T47D (cell line): ENCODE measurements at places on chromosomes 5 and 9.

- no peak for DNase-seq
Observed at GRCh38 chr5:154863291-154864080, 5.1 kb downstream of the CNOT8 start.

DNA sequence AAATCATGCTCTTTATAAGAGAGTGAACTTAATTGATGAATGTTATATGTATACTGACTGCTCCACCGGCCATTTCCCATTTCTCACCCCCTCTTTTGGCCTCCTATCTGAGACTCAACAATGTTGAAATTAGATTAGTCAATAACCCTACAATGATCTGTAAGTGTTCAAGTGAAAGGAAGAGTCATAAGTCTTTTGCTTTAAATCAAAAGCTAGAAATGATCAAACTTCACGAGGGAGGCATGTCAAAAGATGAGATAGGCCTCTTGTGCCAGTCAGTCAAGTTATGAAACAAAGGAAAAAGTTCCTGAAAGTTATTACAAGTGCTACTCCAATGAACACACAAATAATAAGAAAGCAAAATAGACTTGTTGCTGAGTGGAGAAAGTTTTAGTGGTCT is 83.1 kb downstream of the NLN start:
- DNase-seq = no peak

- DNase-seq = no peak
Observed at GRCh38 chr5:119276978-119277377, 78.8 kb upstream of the TNFAIP8 start.

GRCh38 chr5:67073045-67073680 is 123.4 kb downstream of the CD180 start:
- no peak for DNase-seq

DNA sequence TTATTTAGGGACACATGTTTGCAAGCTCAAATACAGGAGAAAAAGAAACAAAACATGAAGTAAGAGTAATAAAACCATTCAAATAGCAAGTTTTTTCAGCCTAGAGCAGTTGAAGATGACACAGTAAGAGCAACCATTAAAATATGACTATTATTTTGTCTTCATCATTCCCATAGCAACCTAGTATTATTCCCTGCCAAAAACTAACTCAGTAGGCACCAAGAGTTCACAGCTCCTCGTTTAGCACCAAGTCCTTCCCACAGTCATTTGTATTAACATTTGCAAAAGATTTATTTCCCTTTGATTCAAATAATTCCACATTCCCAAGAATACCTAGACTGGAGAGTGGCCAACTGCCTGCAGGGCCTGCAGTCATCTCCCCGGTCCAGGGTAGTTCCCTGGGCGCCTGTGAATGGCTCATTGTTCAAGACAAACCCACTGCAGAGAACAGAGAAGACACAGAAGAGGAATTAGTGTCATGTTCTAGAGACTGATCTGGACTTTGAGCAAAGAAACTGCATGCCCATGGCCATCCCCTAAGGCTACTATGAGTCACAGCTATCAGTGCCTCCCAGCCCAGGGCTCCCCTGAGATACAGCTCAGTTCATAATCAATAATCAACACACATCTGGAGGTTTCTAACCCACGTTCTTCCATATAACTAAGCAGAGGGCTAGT is 139.1 kb upstream of the MAP3K1 start:
- DNase-seq = no peak

DNA sequence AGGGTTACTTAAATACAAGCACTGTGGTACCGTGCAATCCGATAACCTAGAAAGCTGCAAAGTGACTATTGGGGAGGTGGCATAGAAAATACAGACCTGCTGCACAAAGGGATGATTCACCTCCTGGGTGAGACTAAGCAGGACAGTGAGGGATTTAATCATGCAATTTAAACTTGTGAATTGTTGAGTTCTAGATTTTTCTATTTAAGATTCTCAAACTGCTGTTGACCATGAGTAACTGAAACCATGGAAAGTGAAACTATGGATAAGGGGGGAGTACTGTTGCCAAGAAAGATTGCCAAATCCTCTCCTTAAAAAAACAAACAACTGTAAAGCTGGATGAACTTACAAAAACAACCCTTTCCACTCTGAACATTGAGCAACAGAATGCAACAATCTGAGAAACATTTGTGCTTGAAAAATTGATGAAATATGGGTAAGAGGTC is 61.5 kb upstream of the NUDT12 start:
- DNase-seq = no peak

DNA sequence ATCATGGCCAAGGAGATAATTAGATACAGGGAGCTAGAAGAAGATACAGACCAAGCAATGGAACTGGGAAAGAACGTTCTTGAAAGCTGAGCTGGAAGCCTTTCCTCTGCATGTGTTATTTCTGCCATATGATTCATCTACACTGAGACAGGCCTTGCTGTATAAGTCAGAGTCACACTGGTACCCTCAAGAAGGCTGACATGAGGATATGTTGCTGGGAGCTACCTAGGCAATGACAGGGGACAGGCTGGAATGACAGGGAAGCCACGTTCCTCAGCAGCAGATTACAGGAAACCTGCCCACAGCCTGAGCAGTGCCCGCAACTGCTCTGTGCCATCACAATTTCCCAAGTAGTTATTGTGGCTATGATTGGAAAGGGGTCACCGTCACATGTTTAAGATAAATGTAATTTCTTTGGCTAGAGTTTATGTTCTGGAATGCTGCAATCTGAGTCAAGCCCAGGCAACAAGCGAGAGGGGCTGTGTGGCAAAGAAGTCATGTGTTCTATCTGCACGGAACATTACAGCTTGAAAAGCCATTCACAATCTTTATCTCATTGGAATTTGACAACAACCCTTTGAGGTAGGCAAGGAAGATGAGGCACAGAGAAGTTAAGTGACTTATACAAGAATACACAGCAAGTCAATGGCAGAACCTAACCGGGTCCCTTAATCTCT is 108.2 kb downstream of the TTLL11 start:
- DNase-seq = no peak

DNA sequence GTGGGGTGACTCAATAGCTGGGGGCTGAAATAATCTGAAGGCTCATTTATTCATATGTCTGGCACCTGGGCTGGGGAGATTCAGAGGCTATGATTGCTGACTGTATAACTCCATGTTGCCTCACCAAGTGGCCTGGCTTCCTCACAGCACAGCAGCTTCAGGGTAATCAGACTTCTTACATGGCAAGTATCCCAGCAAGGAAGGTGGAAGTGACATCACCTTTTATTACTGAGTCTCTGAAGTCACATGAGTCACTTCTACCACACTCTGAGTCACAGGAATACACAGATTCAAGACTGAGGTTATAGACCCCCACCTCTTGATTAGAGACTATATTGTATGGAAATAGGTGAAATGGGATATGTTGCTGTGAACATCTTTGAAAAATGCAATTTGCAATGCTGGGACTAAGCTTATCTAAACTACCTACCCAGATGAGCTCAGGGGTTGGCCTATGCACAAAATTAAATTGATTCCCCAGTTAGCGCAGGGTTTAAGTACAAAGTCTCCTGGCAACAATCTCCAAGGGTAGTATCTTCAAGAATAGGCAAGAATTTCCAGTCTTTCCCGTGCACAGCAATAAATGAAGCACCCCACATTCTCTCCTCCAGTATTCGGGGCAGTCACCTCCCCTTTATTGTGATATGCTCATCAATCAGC is 553.1 kb downstream of the LRRC70 start:
- DNase-seq = no peak

GRCh38 chr5:60520451-60521227 is 179.3 kb downstream of the DEPDC1B start:
- DNase-seq = no peak

GRCh38 chr9:8143677-8144076 is 344.1 kb upstream of the DMAC1 start:
- DNase-seq = no peak

GRCh38 chr9:110029956-110030480 is 177.9 kb downstream of the C9orf152 start:
- no peak for DNase-seq

DNA sequence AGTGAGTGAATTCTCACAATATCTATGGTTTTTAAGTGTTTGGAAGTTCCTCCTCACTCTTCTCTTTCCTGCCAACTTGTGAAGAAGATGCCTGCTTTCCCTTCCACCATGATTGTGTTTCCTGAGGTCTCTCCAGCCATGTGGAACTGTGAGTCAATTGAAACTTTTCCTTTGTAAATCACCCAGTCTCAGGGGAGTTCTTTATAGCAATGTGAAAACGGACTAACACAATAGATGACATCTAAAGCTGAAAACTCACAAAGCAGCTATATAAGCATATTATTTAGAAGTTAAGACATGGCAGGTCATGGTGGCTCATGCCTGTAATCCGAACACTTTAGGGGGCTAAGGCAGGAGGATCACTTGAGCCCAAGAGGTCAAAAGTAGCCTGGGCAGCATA is 130.2 kb downstream of the ARRDC3 start:
- DNase-seq = no peak

- DNase-seq = no peak
Observed at GRCh38 chr5:141982626-141983025, 13.7 kb downstream of the RNF14 start.

DNA sequence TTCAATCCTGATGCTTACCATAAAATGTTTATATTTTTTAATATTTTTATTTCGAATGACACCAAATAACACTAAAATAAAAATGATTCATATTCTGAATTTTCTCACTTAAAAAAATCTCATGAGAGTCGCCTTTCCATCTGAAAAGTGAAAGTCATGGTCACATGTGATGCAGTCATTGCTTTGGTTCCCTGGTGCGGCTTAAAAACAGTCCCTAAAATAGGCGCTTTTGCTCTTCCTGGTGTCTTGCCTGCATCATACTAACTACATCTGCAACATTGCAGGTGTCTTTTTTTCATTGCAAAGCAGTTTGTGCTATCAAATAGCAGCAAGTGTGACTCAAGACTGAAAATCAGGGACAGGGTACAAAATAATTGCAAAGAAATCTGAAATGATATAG is 185.2 kb upstream of the NREP start:
- no peak for DNase-seq

DNA sequence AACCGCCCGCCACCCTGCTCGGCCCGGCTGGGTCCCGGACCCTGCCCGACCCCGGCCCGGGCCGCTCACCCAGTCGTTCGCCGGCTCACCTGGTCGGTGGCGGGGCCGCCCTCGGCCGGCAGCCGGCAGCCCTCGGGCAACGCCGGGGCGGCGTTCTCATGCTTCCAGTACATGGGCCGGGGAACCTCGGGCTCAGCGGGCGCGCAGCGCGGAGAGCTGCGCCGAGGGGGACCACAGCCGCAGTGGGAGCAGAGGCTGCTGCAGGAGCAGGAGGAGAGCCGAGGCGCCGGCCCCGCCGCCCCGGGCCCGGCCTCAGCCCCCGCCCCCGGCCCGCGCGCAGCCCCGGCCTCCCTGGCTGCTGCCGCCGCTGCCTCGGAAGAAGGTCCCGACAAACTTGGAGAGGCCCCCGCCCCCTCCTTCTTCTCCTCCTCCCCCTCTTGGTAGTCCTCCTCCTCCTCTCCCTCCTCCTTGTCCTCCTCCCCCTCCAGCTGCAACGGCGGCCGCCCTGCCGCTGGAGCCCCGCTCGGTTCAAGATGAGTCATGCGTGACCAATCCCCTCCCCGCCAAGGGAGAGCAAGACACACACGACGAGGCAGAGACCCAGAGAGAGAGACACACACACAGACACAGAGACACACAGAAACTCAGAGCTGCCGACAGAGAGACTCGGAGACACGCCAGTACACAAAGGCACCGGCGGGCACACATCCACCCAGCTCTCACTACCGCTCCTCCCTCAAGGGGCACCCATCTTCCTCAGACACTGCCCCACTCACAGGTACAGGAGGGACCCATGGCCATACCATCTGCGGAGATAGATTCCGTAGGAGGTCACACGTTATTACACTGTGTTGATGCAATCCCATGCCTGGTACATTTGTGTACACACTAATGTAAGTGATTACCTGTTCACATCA is at the start of gene LHX6:
LHX6 (minus strand) TSS at position 390 of the 917 bp plus-strand sequence; CDS start at position 173, 217 bp downstream.
- DNase-seq = no peak

GRCh38 chr5:79963261-79964061 is 27.6 kb downstream of the MTX3 start:
- no peak for DNase-seq

- DNase-seq = no peak
Observed at GRCh38 chr9:32783168-32783891, at the start of gene TMEM215. TMEM215 (plus strand) TSS chr9:32783540; CDS start chr9:32784184, 644 bp downstream.

DNA sequence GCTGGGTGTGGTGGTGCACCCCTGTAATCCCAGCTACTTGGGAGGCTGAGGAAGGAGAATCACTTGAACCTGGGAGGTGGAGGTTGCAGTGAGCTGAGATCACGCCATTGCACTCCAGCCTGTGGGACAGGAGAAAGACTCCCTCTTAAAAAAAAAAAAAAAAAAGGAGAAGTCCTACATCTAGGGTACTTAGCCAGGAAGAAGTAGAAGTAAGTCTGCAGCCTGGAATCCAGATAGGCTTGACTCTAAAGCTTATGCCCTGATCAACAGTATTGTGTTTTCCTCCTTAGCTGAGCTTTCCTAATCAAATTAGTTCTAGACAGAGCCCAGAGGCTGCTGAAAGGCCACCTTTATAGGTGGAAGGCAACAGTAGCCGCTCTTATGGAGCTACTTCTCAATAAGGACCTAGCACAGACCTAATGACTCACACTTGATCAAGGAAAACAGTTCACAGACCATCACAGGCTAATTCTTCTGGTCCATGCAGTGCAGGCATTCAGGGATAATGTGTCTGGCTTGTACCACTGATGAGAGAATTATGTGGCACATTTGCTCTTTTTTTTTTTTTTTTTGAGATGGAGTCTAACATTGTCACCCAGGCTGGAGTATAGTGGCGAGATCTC is 105.5 kb upstream of the KLF4 start:
- no peak for DNase-seq

- DNase-seq = no peak
Observed at GRCh38 chr5:145852990-145853389, 17.8 kb upstream of the PRELID2 start.

DNA sequence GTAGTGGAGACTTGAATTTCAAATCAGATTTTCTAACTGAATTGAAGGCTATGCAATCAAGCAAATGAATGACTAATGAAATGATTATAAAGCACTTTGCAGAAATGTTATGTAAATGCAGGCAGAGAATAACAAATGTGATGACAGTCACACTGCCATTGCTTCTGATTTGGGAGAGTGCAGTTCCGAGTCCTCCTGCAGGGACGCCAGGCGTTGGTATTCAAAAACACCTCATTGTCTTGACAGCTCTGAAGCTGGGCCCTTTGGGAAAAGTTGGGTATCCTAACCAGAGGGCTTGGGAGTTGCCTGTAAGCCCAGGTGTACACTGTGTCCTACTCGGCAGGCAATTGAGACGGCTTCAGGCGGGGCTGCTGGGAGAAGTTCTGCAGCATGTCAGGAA is 57.9 kb downstream of the C5orf15 start:
- DNase-seq = no peak

- no peak for DNase-seq
Observed at GRCh38 chr5:157269165-157269671, 3.3 kb downstream of the CYFIP2 start.

DNA sequence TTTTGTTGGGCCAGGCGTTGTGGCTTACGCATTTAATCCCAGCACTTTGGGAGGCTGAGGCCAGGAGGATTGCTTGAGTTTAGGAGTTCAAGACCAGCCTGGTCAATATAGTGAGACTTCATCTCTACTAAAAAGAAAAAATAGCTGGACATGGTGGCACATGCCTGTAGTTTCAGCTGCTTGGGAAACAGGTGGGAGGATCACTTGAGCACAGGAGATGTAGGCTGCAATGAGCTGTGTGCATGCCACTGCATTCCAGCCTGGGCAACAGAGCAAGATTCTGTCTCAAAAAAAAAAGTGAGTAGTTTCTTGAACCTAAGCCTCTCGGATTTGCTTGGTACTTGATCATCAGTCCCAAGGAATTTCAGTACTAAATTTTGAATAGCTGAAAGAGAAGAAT is 26.9 kb downstream of the G3BP1 start:
- DNase-seq = no peak
